NCI-H2171 treated with DMSO at 0.1 percent for 48 hours (cell line): ENCODE measurements at places on chromosomes 13 and 19.

DNA sequence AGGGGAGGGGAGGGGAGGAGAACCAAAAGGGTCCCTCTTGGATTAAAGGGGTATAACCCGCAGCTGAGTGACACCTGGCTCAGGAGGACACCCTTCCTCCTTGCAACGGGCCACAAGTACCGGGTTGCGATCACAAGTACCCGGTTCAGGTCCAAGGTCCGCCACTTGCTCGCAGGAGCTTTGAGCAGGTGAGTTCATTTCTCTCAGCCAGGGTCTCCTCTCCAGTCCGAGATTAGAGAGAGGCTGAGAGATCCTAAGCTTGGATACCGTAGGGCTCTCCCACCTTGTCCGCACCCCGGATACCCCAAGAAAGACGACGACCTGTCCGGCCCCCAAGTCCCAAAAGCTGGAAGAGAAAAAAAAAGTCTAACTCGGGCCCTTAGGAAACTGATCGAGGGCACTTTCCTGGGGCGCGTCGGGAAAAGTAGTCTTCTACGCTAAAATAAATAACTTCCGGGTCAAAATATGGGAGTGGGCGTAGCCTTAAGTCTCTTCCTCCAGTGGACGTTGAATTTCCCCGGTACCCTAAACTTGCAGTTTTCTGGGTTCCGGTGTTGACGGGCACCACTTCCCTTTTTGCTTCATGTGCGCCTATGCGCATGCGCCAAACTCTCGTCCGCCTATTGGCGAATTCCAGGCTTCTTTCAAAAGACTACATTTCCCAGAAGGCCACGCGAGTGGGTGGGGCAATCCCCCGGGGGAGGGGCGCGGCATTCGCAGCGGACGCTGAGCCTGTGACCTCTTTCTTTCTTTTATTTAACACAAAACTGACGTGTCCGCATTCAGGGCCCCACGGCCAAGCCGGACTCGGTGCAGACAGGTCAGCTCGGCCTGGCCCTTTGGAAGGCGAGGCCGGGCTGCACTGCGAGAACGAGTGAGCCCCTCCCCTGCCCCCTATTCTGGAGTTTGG, 4.4 kb downstream of the C19orf67 start:
- DNase-seq: peak; percentile 99

DNA sequence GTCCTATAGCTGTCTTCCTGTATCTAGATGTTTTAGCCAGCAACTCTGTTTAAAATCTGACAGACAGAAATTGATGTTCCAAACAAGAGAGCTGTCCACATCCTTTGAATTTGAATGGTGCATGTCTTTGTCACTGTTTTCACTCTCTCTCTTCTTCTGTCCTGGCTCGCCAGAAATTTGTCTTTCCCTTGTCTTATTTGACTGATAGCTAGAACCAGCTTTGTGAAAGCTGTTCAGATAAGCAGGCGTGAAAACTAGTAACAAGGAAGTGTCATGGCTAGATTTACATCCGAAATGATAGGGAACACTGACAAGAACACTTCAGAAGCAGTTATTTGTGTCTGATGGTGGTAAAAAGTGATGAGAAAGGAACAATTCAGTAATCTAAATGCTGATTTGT, 354.9 kb upstream of the SLITRK1 start:
- DNase-seq: no peak

DNA sequence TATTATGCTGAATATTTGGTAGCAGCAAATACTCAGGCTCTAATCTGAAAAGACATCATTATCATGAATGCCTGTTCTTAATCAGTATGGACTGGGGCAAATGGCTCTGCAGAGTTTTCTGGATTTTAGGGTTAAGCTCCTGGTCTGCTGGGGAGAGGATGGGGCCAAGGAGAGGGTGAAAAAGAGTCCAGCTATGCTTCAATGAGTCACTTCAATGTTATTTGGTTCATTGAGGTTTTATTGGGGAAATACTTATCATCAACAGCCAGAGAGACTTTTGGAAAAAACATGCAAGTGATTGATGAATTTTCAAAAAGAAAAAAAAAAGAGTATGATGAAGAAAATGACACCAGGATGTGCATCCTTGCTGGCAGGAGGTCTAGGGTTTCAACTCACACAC, 278.3 kb downstream of the UQCRFS1 start:
- no peak for DNase-seq

- peak; percentile 1 for DNase-seq
Measured at GRCh38 chr13:26923824-26924605, 163.4 kb upstream of the GPR12 start.

- DNase-seq: no peak
Measured at GRCh38 chr13:99725644-99726043, 224.4 kb downstream of the TM9SF2 start.

- DNase-seq: no peak
Measured at GRCh38 chr19:38044267-38045111, 137.5 kb downstream of the SIPA1L3 start.

GRCh38 chr13:109740121-109740520, 46.3 kb downstream of the IRS2 start:
- no peak for DNase-seq

GRCh38 chr19:10037809-10038208, 24.5 kb downstream of the RDH8 start:
- DNase-seq: no peak

DNA sequence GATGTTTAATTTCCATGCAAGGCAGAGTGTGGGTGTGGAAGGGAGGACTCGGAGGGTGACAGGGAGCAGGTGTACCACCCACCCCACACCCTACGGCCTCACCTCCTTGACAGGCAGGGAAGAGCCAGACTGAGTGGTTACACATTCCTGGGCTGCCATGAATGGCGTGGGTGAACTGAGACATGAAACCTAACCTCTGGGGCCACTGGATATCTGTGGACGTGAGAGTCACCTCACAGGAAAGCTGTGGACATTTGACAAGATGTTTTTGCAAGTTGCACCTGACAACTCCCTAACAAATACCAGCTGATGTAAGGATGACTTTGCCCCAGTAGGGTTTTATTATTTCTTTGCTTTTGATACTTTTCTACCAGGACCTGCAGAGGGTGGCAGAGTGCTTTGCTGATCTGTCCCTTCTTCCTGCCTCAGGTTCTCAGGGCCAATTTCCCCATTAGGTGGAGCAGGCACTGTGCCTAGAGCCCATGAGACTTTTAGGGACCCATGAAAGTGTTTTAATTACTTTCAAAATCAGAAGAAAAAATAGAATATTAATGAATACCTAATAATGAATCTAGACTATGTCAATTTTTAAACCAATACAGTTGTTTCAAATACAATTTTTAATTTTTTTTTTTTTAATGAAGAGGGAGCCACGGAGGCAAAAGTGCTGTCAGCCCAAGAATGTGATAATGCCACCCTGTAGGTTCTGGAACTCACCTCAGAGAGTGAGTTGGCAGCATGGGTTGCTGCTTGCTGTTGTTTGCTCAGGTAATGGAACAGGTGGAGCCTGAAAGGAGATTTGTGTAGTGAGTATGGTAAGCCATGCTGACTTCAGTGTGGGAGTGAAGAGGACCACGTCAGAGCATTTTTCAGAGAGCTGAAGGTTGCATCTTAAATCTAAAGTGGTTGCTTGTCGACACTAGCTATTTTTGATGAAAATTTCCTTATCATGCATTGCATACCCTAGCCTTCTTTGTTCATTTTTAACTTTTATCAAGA, 58.0 kb upstream of the CYSLTR2 start:
- DNase-seq: peak; percentile 27

GRCh38 chr19:2561895-2562294, 86.0 kb downstream of the GADD45B start:
- DNase-seq: peak; percentile 25

DNA sequence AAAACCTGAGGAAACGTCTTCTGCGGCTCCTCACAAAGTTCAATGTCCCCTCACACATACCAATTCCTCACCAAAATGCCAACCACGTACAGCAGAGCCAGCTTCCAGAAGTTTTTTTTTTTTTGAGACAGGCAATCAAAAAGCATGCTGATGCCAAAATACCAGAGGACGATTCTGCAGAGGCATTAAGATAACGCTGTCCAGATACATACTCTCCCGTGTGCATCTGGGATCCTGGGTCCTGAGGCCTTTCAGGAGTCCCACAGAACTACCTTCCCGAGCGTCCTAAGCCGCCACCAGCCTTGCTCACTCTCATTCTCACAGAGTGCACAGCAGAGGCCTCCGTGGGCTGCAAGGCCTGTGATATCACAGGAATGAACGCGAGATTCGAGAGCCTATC, 5.0 kb downstream of the DCUN1D2 start:
- no peak for DNase-seq

DNA sequence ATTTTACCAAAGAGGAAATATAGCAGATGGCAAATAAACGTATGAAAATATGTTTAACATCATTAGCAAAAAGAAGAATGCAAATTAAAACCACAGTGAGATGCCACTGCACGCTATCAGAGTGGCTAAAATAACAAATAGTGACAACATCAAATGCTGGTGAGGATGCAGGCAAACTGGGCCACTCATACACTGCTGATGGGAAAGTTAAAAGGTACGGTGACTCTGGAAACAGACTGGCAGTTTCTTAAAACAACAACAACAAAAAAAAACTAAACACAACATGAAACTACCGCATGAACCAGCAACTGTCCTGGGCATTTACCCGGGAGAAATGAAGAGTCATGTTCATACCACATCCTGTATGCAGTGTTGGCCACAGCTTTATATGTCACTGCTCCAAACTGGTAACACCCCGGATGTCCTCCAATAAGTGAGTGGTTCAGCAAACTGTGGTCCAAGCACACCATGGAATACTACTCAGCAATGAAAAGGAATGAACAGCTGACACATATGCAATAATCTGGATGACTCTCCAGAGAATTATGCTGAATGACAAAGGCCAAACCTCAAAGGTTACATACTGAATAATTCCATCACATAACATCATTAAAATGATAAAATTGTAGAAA, 22.3 kb downstream of the EPS15L1 start:
- no peak for DNase-seq

DNA sequence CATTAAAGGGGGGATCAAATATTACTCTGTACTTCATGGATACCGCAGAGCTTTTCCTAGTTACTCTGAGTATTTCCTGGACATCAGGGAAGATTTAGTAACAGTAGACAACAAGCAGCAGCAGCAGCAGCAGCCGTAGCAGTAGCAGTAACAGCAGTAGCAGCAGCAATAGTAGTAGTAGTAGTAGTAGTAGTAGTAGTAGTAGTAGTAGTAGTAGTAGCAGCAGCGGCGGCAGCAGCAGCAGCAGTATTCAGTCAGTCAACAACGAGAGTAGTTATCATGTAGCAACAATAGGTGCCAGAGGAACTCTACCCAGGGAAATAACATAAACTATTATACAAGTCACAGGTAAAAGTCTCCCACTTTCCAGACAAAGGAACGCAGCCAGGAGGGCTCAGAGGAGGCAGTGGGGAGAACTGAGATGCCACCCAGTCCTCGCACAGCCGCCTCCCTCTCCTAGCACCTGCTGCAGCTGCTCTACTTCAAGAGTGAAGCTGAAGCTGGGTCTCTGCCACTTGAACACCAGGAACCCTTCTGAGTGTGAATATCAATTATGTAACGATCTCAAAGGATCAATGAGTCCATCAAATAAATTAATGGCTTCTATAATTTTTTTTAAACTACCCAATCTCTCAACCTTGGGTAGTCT, 1.3 kb upstream of the DOCK9 start:
- no peak for DNase-seq

- DNase-seq: no peak
Measured at GRCh38 chr13:51342706-51343105, 3.2 kb downstream of the SERPINE3 start.

DNA sequence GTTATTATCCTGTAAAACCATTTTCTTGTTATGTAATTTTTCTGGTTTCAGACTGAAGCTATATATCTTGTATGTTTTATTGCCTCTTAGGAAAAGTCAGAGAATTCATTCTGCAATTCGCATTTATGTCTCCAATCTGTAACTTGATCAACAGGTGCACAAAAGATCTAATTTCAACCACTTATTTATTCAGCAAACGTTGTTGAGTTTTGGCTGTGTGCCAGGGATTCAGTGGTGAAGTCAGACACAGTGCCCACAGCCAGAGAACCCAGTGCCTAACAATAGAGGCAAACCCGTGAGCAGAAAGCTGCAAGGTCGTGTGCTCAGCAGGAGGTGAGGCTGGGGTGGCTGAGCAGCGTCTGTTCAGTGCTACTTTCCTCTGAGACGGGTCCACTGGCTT, 119.5 kb upstream of the MCF2L start:
- peak; percentile 94 for DNase-seq

DNA sequence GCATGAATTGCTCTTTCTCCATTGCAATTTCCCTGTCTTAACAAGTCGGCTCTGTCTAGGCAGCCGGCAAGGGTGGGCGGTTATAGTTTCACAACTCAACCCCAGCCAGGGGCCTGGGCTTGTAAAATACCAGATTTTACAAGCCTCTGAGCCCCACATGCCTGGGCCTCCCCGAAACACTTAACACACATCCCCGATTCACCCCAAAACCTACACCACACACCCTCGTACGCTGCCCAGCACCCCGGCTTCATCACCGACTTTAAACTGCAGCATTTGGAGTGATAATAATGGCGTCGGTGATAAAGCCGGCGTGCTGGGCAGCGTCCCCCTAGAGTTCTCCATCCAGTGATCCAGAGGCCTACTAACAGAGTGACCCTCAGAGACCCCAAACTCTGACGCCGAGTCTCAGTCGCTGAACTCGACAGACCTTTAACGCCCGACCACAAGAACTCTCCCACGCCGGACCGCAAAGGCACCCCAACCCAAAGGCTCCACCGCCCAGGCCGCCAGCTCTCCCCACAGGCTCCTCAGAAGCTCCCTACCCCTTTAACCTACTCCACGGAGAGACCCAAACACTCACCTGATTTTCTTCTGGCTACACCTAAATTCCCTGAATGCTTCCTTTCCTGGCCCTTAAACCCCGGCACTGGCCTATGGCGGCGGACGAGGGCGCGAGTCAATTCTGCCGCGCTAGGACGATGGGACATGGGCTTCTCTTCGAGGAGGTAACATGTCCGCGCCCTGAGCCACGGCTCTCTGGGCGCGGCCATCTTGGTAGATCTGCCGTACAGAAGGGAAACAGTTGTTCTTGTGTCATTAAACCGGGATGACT, at the start of gene ZNF649:
Gene ZNF649, minus strand, starts transcription at position 687 of the 835 bp plus-strand sequence. CDS start 4,910 bp downstream, outside the sequence.
- peak; percentile 76 for DNase-seq

- no peak for DNase-seq
Measured at GRCh38 chr19:43765109-43765876, 10.5 kb upstream of the SMG9 start.

GRCh38 chr19:46409191-46409590, 4.2 kb downstream of the CCDC8 start:
- DNase-seq: no peak

GRCh38 chr19:5130371-5131030, 161.6 kb downstream of the KDM4B start:
- DNase-seq: peak; percentile 15

- no peak for DNase-seq
Measured at GRCh38 chr19:28345811-28346210, 867.1 kb downstream of the UQCRFS1 start.

- no peak for DNase-seq
Measured at GRCh38 chr19:12837225-12837624, 1.1 kb upstream of the MAST1 start.

DNA sequence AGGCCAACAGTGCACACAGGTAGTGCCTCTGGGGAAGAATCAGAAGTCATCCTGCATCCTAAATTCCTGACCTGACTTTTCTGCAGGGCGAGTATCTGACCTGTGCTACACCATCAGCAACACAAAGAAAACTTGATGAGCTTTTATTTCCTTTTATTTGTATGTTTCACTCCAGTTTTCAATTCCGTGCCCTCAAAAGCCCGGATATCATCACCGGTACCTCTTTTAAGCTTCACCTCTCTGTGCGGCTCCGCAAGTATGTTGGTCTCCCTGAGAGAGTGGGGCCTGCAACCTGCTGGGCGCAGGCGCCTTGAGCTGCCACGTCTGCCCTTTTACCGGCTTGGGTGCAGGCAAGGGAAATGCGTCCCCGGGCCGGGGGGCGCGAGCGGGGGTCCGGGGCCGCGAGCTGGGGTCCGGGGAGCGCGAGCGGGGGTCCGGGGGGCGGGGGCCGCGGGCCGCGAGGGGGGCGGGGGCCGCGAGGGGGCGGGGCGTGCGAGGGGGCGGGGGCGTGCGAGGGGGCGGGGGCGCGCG, 4.3 kb upstream of the DUXA start:
- DNase-seq: peak; percentile 2
